ENCODE measurements at places on chromosomes 3 and 15.
A peak's percentile ranks its signal among the peaks of the same experiment; 100 is the strongest.

GRCh38 chr3:173814809-173815208 is 417.3 kb downstream of the NLGN1 start:
- DNase-seq: no peak

DNA sequence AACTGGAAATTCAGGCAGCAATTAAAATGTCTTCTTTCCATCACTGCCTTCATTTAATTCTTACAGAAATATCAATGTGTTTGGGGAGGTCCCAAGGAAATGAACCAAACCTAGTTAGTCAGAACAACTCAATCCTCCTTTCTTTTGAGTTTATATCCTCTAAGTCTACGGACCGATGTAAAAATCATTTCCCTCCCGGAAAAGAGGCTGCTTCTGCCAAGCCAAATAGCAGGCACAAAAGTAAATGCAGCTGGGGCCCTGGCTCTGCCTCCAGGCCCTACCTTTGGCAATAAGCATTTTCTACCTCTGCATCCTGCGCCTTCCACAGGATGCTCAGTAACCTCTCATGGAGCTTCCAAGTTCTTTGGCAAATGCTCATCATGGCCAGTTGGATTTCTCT is 122.5 kb upstream of the COL8A1 start:
- no peak for DNase-seq

- DNase-seq: peak; percentile 90
Observed at GRCh38 chr3:58051196-58051595, 43.0 kb downstream of the FLNB start.

- DNase-seq: peak; percentile 31
Observed at GRCh38 chr15:28184166-28184565, 85.1 kb upstream of the OCA2 start.

GRCh38 chr15:101104141-101104540 is 147.7 kb downstream of the CHSY1 start:
- no peak for DNase-seq

GRCh38 chr3:126402666-126403302 is 8.1 kb downstream of the CFAP100 start:
- DNase-seq: no peak

DNA sequence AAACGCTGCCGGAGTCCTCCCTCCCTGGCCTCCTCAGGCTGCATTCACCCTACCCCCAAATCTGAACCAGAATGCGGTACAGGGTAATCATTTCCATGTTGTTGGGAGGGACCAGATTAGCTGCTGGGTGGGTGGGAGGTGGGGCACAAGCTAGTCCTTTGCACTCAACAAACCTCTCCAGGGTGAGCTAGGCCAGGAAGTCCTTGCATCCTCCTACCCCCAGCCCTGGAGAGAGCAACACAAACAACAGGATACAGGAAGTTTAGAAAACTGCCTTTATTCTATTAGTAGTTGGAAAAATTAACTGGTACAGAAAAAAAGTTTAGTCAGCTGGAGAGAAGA is 702 bp upstream of the GPX1 start:
- DNase-seq: no peak

DNA sequence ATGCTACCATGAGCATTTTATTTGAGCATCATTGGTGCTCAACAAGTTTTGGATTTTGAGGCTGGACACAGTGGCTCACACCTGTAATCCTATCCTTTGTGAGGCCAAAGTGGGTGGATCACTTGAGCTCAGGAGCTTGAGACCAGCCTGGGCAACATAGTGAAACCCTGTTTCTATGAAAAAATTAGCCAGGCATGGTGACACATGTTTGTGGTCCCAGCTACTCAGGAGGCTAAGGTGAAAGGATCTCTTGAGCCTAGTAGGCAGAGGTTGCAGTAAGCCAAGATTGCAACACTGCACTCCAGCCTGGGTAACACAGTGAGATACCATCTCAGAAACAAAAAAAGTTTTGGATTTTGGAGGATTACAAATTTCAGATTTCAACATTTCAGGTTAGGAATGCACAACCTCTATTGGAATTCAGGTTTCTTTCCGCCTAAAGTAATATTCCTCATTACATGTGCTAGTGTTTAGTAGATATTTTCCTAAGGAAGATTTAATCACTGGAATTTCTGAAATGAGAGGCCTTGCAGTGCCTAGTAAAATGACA is 27.6 kb downstream of the CNOT10 start:
- DNase-seq: no peak

DNA sequence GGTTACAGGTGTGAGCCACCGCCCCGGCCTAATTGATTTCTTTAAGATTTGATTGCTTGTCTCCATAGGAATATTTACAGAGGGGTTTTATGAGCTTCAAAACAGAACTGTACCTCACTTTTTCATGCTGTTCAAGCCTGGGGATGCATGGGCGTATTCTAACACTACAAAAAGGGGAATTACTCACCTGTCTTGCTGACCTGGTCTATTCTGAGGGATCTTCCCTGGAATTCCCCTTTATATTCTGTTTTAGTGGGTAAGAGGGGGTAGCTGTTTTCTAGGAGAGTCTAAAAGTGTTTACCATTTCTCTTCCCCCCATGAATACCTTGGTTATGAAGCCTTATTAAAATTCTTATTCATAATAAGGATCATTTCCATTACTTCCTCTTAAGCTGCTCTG is 48.1 kb downstream of the NME9 start:
- DNase-seq: no peak

DNA sequence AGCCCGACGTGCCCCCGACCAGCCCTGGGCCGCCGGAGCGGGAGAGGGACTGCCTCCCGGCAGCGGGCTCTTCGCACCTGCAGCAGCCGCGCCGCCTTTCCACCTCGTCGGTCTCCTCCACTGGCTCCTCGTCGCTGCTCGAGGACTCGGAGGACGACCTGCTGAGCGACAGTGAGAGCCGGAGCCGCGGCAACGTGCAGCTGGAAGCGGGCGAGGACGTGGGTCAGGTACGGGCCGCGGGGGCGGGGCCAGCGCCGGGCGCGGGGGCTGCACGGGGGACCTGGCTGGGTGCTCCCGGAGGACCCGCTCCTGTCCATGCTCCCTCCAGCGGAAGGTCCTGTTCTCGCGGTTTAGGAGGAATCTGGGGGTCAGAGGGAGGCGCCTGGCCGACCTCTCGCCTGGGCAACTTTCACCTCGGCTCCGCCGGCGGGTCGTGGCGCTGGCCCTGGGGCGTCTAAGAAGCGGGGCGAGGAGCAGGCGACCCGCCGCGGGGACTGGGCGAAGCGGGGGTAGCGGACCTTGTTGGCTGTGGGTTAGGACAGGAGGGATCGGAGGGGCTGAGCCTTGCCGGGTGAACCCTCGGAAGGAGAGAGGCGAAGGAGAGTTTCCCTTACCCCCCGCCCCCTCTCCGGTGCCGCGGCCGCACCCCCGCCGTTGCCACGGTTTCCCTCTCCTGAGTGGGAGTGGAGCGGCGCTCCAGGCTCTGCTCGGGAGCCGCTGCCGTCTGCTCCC is 682 bp downstream of the ITPKA start:
- no peak for DNase-seq

GRCh38 chr3:111618945-111619344 is 23.8 kb upstream of the ZBED2 start:
- DNase-seq: no peak

- no peak for DNase-seq
Observed at GRCh38 chr3:42057561-42058211, 33.5 kb upstream of the TRAK1 start.

- no peak for DNase-seq
Observed at GRCh38 chr3:71219744-71220638, 363.5 kb downstream of the FOXP1 start.

GRCh38 chr15:89551550-89551949 is 23.7 kb upstream of the TICRR start:
- DNase-seq: no peak

DNA sequence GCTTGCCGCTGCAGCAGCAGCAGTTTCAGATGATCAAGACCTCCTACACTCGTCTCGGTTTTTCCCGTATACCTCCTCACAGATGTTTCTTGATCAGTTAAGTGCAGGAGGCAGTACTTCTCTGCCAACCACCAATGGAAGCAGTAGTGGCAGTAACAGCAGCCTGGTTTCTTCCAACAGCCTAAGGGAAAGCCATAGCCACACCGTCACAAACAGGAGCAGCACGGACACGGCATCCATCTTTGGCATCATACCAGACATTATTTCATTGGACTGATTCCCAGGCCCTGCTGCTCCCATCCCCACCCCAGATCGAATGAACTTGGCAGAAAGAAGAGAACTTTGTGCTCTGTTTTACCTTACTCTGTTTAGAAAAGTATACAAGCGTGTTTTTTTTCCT is 17.6 kb downstream of the CALML4 start:
- peak; percentile 90 for DNase-seq

DNA sequence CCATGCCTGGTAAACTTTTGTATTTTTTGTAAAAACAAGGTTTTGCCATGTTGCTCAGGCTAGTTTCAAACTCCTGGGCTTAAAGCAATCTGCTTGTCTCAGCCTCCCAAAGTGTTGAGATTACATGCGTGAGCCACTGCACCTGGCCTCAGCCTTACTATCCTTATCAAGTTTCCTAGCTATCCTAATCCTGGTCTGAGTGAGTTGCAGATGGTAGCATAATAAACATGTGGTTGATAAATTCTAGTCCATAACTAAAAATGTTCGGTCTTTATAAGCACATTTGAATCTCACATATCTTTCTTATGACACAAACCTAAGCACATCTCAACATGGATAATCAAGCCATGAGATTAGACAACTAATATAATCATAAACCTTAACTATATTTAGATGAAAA is 18.5 kb downstream of the NPHP3 start:
- no peak for DNase-seq

GRCh38 chr3:125428216-125428830 is 53.2 kb upstream of the ZNF148 start:
- no peak for DNase-seq

- DNase-seq: no peak
Observed at GRCh38 chr15:33987444-33987843, 19.1 kb downstream of the CHRM5 start.

DNA sequence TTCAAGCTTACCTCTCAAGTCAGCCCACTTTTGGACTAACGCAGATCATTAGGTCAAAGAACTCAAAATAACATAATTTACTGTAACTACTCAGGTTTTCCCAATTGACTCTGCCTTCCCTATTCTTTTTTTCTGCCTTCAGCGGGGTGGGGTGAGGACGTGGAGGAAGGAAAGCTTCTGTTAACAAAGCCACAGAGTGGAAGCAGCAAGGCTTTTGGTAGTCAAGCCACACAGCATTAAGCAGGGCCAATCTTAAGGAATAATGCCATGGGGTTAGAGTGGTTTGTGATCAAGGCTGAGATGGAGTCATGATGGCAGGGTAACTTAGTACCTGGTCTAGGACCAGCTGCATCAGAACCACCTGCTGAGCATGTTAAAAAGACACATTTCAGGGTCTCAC is 277.5 kb downstream of the TIGIT start:
- no peak for DNase-seq

DNA sequence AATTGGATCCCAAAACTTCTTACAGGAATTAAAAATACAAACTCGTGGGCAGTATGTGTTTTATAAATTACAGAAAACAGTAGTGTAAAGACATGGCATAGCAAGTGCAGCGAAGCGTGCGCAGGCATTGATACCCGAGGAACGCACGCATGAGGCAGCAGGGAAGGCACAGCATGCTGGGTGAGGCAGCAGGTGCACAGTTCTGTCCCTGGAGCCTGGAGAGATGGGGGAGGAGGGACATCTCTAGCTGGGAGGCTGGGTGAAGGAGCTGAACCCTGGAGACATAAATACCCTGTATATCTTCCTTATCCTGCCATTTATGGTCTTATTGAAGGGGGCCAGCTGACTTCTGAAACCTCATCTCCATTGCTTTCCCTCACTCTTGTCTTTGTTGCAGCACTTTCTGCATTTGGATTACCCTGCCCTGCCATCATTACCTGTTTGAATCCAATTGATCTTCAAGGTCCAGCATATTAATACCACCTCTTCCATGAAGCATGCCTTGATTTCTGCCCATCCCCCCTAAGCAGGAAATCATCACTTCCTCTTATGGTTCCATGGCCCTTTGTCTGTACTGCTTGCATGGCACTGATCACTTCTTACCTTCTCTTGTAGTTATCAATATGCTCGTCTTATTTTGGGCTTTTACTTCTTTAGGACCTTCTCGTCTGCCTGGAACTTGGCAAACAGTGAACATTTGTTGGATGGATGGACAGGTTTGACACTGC is 20.5 kb downstream of the LPP start:
- no peak for DNase-seq

- peak; percentile 90 for DNase-seq
Observed at GRCh38 chr15:82093774-82094211, 48.0 kb upstream of the MEX3B start.

GRCh38 chr3:170205302-170205701 is 16.9 kb upstream of the PRKCI start:
- DNase-seq: peak; percentile 51

- peak; percentile 50 for DNase-seq
Observed at GRCh38 chr3:27589795-27590194, 105.6 kb upstream of the SLC4A7 start.

DNA sequence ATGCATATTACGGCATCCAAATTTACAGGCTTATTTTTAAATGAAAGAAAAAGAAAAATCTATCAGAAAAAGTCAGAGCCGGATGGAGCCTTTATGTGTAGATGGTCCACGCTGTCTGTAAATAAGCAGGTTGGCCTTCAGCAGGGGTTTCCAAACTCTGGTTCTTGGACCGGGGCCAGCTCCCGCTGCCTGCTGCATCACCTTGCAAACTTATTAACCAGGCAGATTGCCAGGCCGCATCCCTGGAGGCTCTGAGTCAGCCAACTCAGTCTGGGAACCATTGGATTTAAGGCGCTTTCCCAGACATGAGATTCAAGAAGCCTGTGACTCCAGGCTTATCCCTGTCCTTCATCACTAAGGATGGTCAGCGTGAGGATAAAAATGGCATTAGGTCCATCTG is 212.4 kb downstream of the OPA1 start:
- DNase-seq: peak; percentile 94

GRCh38 chr3:150370122-150370602 is 37.9 kb upstream of the TSC22D2 start:
- DNase-seq: peak; percentile 95

- DNase-seq: no peak
Observed at GRCh38 chr3:56681984-56682461, 1.0 kb downstream of the TASOR start.

DNA sequence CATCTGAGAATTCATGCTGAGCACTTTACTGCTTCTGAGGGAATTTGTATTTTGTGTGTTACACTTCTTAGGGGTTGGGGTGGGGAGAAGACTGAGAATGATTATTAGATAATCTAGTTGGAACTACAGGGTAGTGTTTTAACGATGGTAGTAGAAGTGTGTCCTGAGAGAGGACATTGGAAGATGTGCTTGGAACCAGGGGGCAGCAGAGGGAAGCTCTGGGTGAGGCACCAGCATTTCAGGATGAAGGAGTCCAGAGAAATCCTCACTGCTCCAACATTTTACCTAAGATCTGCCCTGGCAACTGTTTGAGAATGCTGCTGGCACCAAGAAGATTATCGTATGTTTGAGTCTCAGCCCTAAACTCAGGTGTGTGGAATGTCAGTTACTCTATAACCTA is 145.5 kb downstream of the SQOR start:
- DNase-seq: no peak

DNA sequence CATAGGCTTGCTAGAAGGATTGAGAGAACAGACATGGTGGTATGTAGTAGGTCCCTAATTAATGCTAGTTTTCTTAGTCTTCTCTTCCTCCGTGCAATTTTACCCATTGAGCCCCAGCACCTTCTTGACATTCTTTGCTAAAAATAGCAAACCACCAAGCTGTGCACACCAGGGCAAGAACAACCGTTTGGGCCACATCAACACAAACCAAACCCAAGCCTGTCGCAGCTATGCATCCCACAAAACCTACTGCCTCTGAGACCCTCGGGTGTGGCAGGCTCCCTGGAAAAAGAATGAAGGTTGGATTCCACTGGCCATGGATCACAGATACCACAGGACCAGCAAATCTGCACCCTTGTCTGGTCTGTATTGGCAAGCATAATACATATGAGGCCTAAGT is 27.1 kb downstream of the HEG1 start:
- DNase-seq: no peak
